ENCODE measurements at places on chromosomes 12 and 14.

DNA sequence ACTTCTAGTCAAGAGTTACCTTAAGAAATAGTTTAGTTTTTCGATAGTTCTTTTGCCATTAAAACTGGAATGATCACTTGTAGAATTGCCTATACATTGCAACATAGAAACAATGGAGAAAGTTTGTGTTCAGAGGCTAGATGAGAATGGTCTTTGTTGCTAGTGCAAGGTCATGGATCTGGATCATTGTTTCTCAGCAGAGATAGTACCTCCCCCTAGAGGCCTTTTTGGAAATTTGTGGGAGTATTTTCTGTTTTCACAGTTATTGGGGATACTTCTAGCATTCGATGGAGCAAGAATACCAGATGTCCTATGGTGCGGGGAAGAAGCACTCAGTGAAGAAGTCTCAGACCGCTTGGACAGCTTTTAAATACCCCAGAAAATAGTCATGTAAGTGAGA is 138.8 kb upstream of the HMGA2 start:
- H3K36me3 ChIP-seq = no peaks in the 10 kb centered on the region
- H3K27me3 ChIP-seq = no peaks in the 10 kb centered on the region
- peak; percentile 42 for DNase-seq

DNA sequence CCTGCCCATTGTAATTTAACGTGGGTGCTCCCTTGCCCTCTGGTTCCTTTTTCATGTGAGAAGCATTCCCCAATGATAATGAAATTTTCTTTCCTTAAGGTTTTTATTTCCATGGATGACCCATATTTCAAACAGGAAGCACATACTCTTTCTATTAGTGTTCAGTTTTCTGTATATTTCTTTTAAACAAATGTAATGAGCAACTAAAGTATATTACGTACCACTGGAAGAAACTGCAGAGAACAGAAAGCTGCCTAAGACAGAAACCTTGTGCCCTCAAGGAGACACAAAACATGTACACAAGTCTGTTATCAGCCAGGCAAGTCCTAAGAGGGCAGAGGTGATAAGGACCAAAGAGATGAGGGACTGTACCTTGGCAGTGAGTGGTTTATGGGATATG is 414.9 kb downstream of the ETNK1 start:
- H3K4me1 ChIP-seq = no peaks in the 10 kb centered on the region
- H3K4me3 ChIP-seq = no peak overlapping the region
- no peaks in the 10 kb centered on the region for H3K27me3 ChIP-seq
- no peak overlapping the region for H3K27ac ChIP-seq

DNA sequence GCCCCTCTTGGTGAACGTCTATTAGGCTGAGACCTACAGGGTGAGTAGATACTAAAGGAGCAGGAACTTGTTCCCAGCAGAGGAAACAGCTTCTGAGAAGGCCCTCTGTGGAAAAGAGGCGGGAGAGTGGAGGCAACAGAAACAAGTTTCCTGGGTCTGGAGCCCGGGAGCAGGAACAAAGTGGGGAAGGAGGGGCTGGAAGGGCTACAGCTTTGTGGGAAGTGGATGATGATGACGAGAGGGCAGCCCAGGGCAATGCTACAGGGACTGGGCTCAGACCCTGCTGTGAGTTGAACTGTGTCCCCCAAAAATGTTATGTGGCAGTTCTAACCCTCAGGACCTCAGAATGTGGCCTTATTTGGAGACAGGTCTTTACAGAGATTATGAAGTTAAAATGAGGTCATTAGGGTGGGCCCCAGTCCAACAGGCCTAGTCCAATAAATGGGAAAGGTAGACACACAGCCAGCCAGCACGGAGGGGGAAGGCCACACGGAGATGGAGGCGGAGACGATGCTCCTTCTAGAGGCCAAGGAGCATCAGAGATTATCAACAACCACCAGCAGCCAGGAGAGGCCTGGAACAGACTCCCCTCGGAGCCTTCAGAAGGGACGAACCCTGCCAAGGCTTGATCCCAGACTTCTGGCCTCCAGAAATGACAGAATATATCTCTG is 14.3 kb downstream of the CAMKK2 start:
- no peak for DNase-seq
- H3K4me1 ChIP-seq = no peaks in the 10 kb centered on the region
- H3K27me3 ChIP-seq = no peaks in the 10 kb centered on the region
- no peak overlapping the region for H3K4me3 ChIP-seq
- no peak overlapping the region for H3K27ac ChIP-seq
- H3K36me3 ChIP-seq = no peaks in the 10 kb centered on the region

- H3K27me3 ChIP-seq = no peaks in the 10 kb centered on the region
- no peak overlapping the region for H3K27ac ChIP-seq
- H3K4me1 ChIP-seq = no peaks in the 10 kb centered on the region
Measured at GRCh38 chr14:84856751-84857534, 673.0 kb upstream of the FLRT2 start.

DNA sequence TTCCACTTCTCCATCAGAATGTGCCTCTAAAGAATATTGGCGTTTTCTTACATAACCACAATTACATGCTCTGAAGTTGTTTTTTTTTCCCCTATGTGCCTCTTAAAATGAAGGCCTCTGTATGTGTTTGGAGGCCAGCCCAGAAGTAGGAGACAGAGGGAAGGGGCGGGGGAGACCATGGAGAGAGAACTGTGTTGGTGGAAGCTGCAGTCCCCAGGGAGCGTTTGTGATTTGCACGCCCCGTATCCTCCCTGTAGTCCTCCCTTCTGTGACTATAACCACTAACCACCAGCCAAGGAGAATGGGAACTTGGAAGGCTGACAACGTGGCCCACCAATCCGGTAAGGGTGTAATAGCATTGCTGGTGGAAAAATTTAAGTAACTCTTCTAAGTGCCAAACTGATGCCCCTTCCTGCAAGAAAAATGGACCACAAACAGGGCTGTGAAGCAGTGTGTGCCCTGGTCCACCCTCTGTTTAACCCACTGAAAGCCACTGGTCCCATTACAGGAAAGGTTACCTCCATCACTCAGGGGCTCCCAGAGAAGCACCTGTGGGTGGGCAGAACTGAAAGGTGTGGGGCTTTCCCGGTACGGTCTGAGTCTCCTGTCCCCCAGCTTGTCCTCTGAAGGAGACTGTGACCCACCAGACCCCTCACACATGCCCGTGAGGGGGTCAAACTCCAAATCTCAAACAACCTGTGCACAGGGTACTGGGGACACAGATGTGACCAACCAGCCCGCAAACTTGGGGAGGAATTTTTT is 36.8 kb downstream of the CCDC88C start:
- no peak for DNase-seq
- H3K27ac ChIP-seq = no peak overlapping the region
- H3K36me3 ChIP-seq = no peaks in the 10 kb centered on the region
- H3K27me3 ChIP-seq = no peaks in the 10 kb centered on the region

- H3K36me3 ChIP-seq = no peaks in the 10 kb centered on the region
- H3K27ac ChIP-seq = no peak overlapping the region
- DNase-seq = no peak
- no peak overlapping the region for H3K4me3 ChIP-seq
- peaks cover 11% of the 10 kb centered on the region for H3K4me1 ChIP-seq
Measured at GRCh38 chr12:132606466-132606865, 3.9 kb downstream of the LRCOL1 start.

DNA sequence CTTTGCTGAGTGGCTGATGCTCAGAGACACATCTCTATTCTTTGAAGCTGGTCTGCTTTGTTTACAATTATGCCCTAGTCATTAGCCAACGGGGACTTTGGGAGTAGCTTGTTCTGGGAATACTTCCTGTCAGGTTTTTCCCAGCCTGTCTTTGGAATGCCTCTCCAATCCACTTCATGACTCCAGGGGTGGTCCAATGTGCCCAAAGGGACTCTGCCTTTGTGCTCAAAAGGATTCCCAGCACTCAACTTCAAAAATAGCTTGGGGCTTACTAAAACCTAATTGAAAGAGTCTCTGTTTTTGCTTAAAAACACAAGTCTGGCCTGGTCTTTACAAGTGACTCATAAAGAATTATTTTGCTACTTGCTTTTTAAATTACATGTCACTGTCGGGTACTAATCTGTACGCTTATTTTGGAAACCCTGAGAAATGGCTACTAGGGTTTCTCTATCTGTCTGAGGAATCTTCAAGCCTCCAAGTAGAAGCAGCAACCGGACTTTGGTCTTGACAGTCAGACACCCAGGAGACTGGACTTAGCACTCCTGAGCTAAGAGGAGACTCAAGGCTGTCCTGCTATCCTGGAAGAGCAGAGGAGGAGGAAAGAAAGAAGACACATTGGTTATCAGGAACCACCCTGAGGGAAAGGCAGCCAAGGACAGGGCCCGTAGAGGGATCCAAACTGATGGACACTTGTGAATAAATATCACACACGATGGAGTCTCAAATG is 20.7 kb downstream of the PHLDA1 start:
- H3K36me3 ChIP-seq = no peaks in the 10 kb centered on the region
- DNase-seq = no peak
- no peaks in the 10 kb centered on the region for H3K27me3 ChIP-seq
- H3K4me1 ChIP-seq = peaks cover 26% of the 10 kb centered on the region
- H3K27ac ChIP-seq = peak overlapping the region; percentile 61

- DNase-seq = no peak
- H3K4me3 ChIP-seq = no peak overlapping the region
- H3K36me3 ChIP-seq = peaks cover 4% of the 10 kb centered on the region
Measured at GRCh38 chr12:120738252-120739030, 12.8 kb downstream of the ACADS start.

DNA sequence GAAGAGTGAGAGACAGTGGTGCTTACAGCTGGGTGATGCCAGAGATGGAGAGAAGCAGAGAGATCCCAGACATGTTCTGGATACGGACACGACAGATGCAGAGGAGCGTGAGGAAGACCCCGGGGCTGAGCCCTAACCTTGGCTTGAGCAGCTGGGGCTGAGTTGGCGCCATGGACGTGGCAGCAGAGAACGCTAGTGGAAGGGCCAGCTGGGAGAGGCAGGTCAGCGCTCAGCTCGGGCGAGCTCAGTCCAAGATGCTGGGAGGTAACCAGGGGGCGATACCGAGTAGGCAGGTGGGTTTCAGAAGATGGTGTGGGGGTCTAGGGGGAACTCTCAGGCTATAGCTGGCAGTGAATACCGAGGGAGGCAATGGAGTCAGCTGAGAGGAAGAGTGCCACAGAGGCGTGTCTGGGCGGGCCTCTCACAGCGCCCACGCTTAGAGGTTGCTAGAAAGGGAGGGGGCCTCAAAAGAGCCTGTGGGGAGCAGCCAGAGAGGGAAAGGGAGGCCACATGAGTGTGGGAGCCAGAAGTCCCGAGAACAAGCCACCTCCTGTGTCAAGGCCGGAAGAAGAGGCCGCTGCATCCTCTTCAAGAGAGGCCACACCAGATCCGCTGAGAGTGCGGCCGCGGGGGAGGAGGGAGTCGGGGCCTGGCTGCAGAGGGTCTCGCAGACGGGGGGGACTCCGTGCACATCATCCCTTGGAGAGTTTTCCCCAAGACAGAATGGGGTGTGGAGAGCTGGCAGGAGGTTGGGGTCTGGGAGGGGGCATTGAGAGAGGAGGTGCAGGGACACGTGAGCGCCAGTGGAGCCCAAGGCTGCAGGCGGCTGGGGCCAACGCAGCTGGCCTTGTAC is 57.0 kb upstream of the DIO3 start:
- H3K36me3 ChIP-seq = no peaks in the 10 kb centered on the region
- no peak overlapping the region for H3K4me3 ChIP-seq
- no peak overlapping the region for H3K27ac ChIP-seq

DNA sequence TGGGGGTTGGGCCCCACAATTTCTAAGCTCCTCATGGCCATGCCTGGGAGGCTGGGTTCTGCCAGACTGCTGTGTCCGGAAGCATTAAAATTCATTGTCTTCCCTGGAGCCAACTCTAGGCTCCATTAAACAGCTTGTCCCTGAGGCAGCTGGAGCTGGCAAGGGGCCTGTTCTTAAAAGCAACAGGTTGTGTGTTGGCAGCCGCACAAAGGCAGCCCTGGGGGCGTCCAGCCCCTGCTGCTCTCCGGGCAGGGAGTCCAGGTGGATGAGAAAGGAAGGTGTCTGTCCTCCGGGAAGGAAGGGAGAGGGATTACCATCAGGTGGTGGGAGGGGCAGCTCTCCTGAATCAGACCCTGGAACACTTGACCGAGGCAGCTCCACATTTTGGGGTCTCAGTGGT is 98.9 kb downstream of the CHST11 start:
- no peak overlapping the region for H3K4me3 ChIP-seq
- H3K4me1 ChIP-seq = peaks cover 11% of the 10 kb centered on the region
- no peaks in the 10 kb centered on the region for H3K36me3 ChIP-seq
- DNase-seq = no peak
- H3K27me3 ChIP-seq = no peaks in the 10 kb centered on the region

DNA sequence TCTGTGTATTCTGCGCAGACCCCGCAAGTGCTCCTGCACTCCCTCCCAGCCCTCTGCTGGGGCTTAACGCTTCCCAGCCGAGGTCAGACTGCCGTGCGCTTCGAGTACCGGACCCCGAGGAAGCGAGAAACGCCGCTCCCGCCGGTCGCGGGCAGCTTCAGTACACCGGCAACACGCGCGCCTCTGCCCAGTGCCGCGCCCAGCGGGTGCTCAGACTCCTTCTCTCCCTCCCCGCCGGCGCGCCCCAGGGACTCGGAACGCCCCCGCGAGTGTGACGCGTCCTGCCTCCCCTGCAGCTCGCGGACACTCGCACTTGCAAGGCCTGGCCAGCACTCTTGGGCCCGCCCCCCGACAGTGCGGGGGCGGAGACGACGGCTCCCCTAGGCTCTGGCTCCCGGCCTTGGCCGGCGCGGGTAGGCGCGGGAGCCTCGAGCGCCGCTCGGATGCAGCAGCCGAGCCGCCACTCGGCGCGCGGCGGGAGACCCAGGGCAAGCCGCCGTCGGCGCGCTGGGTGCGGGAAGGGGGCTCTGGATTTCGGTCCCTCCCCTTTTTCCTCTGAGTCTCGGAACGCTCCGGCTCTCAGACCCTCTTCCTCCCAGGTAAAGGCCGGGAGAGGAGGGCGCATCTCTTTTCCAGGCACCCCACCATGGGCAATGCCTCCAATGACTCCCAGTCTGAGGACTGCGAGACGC is at the start of gene PTGER2:
Gene PTGER2, plus strand, starts transcription at position 410 of the 692 bp plus-strand sequence. Its CDS starts 237 bp downstream, at position 647.
- H3K4me3 ChIP-seq = peak within 1 kb of the TSS; percentile 71
- peaks cover 41% of the 10 kb centered on the region for H3K27me3 ChIP-seq
- H3K4me1 ChIP-seq = peaks cover 12% of the 10 kb centered on the region
- no peak within 1 kb of the TSS for H3K27ac ChIP-seq
- DNase-seq = peak; percentile 53
- H3K36me3 ChIP-seq = no peaks in the 10 kb centered on the region

DNA sequence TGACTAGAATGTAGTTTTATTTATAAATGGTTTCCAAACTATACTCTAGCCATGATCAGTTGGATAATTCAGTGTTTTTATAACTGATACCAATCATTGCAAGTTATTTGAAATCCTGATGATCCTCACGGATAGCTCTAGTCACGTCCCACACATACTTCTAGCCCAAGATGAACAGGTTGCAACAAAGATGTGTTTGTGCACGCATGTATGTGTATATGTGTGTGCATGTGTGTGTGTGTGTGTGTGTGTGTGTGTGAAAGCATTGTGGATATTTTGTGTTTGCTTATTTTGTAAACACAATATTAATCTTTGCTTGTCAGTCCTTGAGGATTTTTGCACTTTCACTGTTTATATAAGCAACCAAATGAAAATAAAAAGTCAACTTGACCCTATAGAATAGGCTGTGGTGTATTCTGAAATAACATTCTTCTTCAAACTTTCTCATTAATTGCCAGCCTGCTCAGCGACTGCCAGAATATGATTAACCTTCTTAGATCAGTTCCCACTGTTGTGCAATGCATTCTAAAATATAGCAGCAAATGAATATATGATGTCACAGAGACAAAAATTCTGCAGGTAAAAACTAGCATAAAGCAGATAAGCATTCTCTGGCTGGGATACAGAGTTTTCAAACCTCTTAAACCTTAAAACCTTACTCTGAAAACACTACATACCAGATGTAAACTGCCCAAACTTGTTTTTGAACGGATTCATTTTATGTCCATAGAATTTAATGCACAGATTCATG is 48.8 kb upstream of the HIF1A start:
- H3K27ac ChIP-seq = no peak overlapping the region
- H3K27me3 ChIP-seq = no peaks in the 10 kb centered on the region
- H3K36me3 ChIP-seq = no peaks in the 10 kb centered on the region
